Cardiac septum (tissue), 1 donor: ENCODE measurements at places on chromosomes 12 and 14. TPM values are rescaled to one million over a fixed set of nuclear protein-coding genes. Genes with fewer than 3 reads are reported as not detected.

GRCh38 chr12:113135178-113136127, at the start of gene RASAL1:
Gene RASAL1 (minus strand): TSS chr12:113135761. CDS start chr12:113135462, 299 bp downstream.
- DNase-seq: no peak

The HOXC9 gene
- not detected for total RNA-seq

The RNF212B gene
- total RNA-seq: not detected

DNA sequence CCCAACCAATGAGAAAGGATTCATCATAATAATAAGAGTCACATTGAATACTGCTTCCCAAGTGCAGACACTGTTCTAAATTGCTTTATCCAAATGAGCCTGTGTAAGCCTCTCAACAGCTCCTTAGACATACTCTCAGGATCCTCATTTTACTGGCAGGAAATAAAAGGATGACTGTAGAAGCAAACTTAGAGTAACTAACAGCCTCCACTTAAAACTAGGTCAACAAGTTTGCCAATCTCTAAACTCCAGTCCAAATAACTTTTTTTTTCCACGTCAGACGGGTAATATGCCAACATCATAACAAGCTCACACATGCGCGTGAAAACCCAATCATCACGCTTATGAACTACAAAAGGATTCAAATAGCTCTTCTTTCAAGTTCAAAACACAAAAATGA, 15.3 kb upstream of the DPF3 start:
- DNase-seq: no peak

The P2RX2 gene
- total RNA-seq: not detected

DNA sequence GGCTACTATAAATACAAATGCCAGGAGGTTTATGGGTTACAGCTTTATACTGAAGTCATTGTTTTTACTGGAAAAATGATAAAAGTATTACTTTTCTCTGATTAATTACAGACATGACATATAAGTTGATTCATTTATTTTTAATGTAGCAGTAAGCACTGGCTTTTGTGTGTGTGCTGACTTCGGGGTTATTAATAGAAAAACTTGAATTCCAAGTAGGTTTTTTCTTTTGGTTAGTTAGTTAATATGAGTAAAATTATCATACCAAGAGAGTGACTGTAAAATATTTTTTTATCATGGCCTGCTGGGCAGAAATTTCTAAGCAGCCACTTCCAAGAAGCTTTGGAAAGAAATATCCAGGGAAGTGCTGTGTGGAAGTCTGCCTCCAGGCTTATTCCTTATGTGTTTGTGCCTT, 56.4 kb downstream of the IFT81 start:
- no peak for DNase-seq

The MYL2 gene
- 24,495 TPM for total RNA-seq
